GOT3 (cell line): ENCODE measurements at places on chromosomes 7 and 10.

DNA sequence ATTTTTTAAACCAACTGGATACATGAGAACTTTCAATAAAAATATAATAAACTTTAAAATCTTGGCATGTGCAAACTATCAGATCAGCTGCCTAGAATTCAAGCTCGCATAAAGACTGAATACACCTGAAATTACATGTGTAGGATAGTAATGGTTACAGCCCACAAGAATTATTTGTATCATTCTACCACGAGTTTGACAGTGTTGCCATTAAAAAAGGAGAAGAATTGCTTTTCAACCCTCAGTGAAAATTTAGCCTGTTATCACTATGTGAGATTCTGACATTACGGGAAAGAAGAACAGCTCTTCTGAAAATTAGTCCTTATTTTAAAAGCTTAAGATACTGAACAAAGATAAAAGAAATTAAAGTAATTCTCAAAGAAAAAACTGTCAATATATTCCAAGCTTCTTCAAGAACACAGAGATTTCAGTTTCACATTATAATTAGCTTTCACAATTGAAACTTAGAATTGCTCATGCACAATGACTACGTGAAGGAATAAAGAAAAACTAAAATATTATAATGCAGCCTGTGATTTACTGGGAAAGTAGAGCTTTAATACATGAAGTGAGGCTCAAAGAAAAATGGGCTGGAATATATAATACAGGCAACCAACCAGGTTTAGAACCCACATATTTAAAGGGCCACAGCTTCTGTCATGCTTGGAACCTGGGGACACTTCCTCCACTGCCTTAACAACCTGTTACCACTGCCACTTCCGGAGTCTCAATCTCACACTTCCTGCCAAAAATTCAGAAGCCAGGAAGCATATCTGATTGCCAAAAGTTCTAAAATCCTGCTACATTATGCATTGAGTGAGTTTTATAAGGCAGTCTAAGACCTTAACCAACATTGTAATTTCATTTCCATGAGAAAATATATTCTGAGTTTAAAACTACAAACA lies 23.2 kb downstream of the TPK1 start:
- no peak for DNase-seq

- DNase-seq = no peak
These were observed 242.0 kb upstream of the YAE1 start for GRCh38 chr7:39324139-39324760.

- DNase-seq = no peak
These were observed 29.9 kb downstream of the VWDE start for GRCh38 chr7:12373580-12374263.

DNA sequence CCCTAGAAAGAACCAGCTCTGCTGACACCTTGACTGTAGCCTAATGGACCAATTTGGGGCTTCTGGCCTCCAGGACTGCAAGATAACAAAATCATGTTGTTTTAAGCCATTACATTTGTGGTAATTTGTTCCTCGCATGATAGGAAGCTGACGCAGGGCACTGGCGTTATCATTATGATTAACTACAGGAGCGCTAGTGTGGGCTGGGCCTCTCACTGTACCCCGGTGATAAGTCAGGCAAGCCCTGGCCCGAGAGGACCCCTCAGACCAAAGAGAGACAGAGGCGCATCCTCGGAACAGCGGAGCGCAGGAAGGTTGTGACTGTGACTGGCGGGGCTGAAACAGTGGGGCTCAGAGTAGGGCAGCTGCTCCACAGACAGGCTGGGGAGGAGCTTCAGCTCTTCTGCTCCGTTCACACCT lies 150.3 kb upstream of the CHST15 start:
- DNase-seq = no peak

DNA sequence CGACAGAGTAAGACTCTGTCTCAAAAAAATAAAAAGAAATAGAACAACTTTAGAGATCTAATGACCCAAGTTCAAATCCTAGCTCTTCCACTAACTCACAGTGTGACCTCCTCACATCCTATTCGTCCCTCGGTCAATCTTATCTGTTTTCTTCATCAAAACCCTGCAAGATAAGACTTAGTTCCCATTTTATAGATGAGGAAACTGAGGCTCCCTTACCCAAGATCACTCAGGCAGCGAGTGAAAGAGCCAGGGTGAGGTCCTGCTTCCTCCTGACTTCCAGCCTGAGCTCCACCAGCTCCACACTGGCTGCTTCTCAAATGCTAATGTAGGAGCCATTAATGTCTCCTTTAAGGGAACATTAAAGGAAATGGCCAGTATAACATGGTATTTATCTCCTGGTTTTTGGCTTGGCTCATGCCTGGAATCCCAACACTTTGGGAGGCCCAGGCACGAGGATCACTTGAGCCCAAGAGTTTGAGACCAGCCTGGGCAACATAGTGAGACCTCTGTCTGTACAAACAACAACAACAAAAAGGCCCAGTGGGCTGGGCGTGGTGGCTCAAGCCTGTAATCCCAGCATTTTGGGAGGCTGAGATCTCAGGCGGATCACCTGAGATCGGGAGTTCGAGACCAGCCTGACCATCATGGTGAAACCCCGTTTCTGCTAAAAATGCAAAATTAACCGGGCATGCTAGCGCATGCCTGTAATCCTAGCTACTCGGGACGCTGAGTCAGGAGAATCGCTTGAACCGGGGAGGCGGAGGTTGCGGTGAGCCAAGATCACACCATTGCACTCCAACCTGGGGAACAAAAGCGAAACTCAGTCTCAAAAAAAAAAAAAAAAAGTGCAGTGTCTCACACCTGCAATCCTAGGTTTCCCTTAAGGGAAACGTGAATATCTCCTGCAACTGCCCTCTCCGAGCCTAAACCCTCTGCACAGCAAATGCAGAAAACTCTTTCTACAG lies 3.4 kb upstream of the RHBDD2 start:
- DNase-seq = no peak

GRCh38 chr10:79413196-79413595 lies 32.2 kb downstream of the ZCCHC24 start:
- DNase-seq = no peak

DNA sequence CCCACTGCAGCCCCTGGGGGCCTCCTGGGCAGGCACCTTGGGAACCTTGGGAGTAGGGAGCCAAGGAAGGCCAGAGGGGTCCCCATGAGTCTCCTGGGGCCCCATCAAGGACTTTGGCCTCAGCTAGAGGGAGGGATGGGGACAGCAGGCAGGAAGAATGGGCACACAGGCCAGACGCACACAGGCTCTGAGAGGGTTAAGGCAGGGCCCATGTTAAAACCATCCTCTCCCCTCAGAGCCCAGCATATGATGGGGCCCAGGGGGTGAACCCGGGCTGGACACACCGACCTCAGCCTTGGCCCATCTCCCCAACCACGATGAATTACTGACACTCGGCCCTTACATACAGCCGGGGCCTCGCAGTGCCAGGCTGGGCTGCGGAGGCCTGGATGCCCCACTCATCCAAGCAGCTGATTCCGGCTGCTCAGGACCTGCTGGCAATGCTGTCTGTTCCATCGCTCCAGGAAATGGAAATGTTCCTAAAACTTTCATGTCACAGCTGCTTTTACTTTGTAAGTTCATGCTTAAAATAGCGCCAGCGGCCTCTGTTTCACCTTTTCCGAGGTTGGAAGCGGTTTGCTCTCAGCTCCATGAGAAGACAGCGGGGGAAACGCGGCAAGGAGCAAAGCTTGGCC lies 17.3 kb upstream of the INPP5A start:
- no peak for DNase-seq

DNA sequence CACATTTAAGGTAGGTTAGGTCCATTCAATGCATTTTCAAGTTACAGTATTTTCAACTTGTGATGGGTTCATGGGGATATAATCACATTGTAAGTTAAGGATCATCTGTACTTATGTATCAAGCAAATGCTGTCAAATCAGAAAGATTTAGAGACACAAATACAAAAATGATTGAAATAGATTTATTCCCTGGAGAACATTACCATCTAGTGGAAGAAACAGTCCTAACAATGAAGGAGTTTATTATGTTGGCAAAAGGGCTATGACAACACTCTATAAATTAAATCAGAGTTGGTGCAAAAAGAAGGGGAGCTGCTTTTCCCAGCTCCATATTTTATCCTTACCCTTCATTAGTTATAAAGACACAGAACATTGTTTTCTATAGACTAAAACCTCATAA lies 69.0 kb downstream of the PRSS58 start:
- DNase-seq = no peak

DNA sequence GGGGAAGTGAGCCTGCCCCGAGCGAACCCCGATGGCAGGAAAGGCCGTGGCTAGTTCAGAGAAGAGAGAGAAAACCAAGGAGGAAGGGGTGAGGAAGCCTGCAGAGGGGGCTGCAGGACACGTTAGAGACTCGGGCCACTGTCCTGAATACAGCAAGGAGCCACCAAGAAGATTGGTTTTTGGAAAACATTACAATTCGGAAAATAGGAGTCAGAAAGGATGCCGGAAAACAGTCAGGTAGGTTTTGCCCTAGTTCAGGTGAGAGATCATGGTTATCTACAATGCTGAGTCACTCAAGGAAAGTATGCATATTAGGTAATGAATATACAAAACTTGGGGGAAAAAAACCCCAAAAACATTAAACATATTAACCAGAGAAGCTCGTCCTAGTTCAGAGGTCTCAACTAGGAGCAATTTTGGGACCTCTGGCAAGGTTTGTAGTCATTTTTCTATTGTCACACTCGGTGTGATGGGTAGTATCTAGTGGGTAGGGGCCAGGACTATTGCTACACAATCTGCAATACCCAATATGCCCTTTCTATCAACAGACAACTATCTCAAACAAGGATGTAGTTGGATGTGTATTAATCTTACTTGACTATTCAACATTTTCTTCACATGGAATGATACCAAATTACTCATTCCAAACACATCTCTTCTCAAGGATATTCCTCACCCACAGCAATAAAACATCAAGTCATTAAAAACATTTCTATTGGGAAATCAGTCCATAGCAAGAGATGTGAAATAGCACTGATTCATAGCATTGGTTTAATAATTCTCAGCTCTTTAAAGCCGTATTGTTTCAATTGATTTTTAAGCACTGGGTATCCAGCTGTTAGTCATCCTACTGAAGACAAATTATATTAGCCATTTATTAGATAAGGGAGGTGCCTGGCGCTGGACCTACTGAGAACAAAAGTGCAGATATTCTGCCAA lies 74.4 kb upstream of the RSU1 start:
- DNase-seq = no peak

GRCh38 chr7:54560723-54561122 lies 18.5 kb downstream of the VSTM2A start:
- no peak for DNase-seq

- no peak for DNase-seq
These were observed 5.6 kb upstream of the ING3 start for GRCh38 chr7:120944826-120945562.
